ENCODE measurements at places on chromosomes 13 and 19.

DNA sequence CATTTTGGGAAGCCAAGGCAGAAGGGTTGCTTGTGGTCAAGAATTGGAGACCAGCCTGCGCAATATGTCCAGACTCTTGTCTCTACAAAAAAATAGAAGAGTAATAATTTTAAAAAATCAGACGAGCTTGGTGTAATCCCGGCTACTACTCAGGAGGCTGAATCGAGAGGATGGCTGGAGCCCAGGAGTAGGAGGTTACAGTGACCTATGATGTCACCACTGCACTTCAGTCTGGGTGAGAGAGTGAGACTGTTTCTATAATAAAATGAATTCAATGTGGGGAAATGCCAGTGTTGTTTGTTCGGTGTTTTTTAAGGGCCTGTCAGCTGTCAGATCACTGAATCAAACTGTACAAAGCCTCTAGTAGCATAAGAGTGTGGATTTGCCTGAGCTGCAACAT lies 1.2 kb upstream of the FBXL3 start:
- DNase-seq = no peak

DNA sequence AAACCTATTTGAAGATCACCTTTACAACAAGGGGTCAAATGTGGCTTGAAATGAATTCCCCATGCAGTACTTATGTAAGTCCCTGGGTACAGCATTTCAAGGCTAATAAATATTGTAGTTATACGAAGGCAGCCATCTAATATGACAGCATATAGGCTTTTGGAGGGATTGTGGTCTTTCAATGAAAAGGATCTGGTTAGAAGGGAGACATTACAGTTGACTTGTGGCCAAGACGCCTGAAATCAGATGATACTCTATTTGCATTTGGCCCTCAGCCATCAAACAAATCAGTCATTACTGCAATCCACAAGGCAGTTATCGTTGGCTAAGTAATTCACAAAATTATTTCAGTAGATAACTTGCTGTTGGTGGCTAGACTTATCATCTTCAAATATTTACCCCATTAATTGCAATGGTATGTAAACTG lies 242.7 kb downstream of the DCLK1 start:
- DNase-seq = no peak

DNA sequence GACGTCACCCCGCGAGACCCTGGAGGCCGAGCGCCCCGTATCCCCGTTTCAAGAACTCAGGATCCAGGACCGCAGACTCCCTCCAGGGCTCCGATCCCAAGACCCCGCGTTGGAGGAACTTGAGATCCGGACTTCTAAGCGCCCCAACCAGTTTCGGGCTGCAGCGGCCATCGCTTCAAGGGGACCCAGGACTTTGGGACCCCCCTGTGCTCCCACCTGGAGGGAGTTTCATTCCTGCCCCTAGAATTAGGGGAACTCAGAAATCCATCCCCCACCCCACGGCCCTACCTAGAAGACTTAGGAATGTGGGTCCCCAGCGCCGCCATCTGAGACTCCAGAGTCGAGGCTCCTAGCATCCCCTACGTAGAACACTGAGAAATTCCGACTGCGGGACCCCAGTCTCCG lies 400 bp downstream of the PLEKHG2 start:
- DNase-seq = no peak

GRCh38 chr19:3606690-3607289 lies at the start of gene TBXA2R:
TSS of gene TBXA2R (minus strand) at chr19:3606875. CDS start at chr19:3600634, 6,241 bp downstream.
- DNase-seq = peak; percentile 31

- no peak for DNase-seq
These were observed 17.7 kb downstream of the TSHZ3 start for GRCh38 chr19:31331536-31331935.

- no peak for DNase-seq
These were observed 81.3 kb upstream of the FRY start for GRCh38 chr13:31950111-31950815.

DNA sequence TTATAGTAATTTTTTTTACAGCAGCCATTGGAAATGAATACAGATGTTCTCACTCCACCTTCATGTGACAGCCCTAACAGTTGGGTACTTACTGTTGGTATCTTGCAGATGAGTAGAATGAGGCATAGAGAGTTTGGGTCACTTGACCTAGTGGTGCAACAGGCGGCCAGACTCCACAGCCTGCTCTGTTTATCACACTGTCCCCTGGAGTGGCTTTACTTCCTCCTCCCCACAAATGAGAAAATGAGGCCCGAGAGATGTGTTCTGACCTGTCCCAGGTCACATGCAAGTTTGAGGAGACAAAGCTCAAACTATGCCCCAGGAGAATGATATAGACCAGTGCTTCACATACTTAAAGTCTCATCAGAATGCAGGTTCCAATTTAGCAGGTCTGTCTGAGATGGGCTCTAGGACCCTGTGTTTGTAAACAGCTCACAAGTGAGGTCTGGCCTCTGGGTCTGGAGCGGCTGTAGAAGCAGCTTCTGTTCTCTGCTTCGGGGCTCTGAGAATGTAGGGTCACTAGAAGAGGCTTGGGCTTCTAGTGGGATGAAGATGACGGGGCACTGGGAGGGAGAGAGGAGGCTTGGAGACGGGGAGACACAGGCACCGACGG lies 37.4 kb upstream of the RCBTB2 start:
- DNase-seq = no peak

DNA sequence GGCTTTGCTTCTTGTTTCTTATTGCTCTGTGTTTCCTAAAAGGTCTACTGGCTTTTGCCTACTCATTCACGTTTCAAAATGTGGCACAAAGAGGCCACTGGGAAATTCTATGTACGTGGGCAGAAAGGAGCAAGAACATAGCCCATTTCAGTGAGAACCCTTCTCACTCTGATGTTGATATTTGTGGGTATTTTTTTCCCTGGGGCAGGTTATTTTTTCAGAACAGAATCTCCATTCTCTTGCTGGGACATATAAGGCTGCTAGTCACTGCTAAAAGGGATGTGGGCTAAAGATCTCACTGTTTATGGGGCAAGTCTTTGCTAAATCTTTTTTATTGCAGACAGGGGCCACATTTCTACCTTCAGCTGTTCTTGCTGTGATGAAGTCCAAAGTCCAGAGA lies 27.1 kb downstream of the EDNRB start:
- DNase-seq = no peak

GRCh38 chr13:90032841-90033493 lies 1314.5 kb upstream of the MIR17HG start:
- no peak for DNase-seq

GRCh38 chr13:45695198-45695730 lies 6.9 kb upstream of the CBY2 start:
- DNase-seq = peak; percentile 87

GRCh38 chr13:108332791-108333190 lies 63.3 kb downstream of the TNFSF13B start:
- no peak for DNase-seq

GRCh38 chr13:97004096-97004876 lies 10.0 kb upstream of the OXGR1 start:
- no peak for DNase-seq

DNA sequence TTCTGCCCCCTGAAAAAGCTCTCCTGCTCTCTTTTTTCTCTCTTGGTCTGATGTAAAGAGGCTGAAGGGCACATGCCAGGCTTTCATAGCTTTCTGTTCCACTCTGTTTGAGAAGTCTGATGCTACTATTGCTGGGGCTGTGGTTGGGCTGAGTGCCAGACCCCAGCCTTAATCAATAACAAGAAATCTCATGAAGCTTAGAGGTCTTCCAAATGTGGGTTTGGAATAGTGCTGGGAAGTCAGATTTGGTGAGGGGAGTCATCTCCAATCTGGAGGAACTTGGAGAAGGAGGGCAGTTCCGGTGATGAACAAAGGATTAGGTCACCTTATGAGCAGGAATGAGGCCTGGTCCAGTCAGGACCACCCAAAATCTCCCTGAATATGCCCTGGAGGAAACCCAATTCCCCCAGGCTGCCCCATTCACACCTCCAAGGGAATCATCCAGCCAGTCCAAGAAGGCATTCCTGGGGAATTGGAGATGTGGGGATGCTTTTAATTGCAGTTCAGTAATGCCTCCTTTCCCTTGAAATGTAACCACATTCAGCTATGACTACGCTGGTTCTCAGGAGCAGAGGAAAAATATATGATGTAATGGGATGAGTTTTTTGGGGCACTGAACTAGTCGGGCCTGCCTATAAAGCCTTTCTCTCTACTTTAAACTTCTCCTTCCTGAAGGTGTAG lies 102.0 kb downstream of the STARD13 start:
- DNase-seq = no peak

GRCh38 chr19:18014197-18014596 lies 6.2 kb downstream of the ARRDC2 start:
- DNase-seq = no peak

DNA sequence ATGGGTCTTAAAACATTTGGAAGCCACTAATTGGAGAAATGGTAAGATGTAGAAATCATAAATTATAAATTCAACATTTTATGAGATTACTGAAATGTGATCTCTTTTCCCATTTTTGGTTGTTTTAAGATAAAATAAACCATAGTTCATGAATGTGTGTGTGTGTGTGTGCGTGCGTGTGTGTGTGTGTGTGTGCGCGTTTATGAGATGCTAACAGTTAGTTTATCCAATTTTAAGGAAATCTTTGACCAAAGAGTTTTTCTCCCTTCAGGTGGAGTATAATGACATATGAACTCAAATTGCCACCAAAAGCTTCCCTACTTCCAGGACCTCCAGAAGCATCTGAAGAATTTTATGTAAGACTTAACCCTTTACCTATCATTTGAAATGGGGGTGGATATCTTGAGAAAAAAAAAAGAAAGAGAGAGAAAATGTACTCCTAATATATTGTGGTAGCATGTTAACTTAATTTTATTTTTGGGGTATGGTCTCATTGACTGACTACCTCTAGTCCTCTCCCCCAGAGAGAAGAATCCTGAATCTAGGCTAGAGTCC lies 98.1 kb upstream of the AKAP11 start:
- no peak for DNase-seq

DNA sequence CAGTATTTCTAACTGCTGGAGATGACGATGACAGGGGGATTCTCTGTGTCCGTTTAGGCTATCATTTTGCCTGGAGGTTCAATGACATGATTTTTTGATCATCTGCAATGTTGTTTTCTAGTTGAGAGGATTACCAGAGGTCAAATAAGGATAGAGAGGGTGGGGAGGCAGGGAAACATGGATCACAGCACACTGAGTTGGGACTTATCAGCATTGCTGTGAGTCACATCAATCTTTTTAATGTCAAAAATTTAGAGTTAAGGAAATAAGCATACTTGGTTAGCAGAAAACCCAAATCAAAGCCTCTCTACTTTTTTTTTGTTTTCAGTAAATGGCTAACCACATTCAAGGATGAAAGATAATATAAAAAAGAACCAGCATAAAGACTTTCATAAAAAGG lies 43.0 kb upstream of the CSNK1A1L start:
- DNase-seq = no peak

GRCh38 chr19:13350759-13351158 lies 155.5 kb downstream of the CACNA1A start:
- DNase-seq = no peak

DNA sequence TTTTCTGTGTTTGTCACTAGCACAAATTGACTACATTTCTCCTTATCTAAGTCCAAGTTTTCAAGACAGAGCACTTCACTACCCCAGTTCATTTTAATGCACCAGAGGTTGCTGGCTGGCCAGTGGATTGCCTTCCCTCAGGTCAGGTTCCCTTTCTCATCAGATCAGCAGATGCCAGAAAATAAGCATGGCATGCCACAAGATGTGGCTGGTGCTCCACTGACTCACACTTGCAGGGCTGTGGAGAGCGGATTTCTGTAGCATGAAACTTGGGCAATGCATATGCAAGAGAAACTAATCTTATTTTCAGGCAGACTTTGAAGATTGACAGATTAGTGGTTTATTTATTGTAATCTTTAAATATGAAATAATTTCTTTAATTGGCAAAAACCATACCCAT lies 79.5 kb downstream of the RUBCNL start:
- DNase-seq = no peak

DNA sequence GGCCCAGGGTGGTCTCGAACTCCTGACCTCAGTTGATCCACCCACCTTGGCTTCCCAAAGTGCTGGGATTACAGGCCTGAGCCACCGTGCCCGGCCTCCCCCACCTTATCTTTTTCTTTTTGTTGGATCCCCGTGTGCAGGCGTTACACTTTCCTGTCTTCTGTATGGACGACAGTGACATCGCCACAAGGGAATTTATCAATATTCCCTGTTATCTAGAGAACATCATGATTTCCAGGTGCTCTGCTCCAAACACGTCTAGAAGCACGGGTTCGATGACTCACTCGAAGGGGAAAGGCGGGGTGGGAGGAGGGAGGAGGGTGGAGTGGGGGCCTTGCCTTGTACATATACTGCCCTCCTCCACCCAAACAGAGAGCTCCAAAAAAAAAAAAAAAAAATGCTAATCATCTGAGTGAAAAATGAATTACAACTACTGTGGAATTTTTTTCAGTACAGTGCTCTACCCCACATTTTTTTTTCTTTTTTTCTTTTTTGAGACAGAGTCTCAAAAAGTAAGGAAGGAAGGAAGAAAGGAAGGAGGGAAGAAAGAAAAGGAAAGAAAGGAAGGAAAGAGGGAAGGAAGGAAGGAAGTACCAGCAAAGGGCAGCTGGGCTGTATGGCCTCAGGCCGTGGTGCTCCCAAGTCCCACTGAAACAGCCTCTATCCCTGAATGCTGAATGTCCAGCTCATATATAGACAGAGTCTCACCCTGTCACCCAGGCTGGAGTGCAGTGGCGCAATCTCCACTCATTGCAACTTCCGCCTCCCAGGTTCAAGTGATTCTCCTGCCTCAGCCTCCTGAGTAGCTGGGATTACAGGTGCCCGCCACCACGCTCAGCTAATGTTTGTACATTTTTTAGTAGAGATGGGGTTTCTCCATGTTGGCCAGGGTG lies 36.8 kb downstream of the INSR start:
- no peak for DNase-seq

- DNase-seq = peak; percentile 6
These were observed 692 bp downstream of the ZNF234 start for GRCh38 chr19:44142059-44142433.

DNA sequence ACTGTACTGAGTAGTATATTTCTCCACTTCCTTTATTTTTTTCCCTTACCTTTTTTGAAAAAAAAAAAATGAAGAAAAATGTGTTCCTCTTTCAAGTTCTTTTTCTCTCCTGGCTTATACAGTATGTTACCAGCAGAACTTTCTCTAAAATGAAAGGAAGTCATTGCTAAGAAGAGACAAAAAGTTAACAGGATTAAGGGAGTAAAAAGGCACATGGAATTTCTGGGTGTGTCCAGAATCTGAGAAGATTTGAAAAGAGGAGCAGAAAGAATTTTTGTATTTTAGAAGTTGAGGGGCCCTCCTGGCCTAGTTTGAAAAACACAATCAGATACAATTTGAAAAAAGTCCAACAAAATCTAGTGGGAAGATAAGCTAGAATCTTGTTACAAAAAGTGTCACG lies 21.0 kb upstream of the TRIM13 start:
- no peak for DNase-seq

Measured in activated CD4-positive, alpha-beta T cell treated with anti-CD3 and anti-CD28 coated beads, Interleukin-2, amount 50 U/mL, for 16 hours (primary cell).